NCI-H460 (cell line): ENCODE measurements at places on chromosomes 2 and 18. TPM values are rescaled to one million over a fixed set of nuclear protein-coding genes. Genes with fewer than 3 reads are reported as not detected.

DNA sequence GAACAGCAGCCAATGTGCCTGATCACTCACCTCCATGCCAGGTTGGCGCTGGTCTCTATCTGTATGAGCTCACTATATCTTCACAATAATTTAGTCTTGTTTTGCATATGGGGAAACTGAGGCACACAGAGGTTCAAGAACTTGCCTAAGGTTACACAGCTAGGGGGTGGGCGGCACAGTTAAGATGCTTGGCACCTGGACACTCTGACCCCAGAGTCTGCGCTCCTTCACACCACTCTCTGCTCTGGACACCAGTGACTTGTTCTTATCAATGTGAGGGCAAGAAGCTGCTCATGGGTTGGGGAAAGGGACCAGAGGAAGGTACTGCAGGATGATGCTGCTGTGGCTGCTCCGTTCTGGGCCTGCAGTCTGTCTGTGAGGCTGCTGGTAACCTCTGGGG lies 27.1 kb downstream of the FBLN7 start:
- DNase-seq, result no peak

DNA sequence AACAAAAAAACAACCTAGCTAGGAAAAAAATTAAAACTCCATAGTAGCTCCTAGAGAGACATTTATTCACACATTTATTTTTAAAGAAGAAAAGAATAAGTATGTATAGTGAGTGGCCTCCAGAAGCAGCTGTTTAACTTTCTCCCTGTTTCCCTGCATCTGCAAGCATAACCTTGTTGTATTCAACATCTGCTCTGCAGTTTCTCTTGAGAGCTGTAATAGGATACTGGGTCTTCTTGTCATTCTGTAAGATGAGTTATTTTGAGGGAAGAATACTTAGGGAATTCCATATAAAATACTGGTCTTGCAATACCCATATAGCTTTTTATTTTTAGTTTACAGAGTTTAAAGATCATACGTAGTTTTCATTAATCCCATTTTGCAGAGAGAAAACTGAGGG lies 246.6 kb downstream of the LRRTM1 start:
- DNase-seq, result no peak

DNA sequence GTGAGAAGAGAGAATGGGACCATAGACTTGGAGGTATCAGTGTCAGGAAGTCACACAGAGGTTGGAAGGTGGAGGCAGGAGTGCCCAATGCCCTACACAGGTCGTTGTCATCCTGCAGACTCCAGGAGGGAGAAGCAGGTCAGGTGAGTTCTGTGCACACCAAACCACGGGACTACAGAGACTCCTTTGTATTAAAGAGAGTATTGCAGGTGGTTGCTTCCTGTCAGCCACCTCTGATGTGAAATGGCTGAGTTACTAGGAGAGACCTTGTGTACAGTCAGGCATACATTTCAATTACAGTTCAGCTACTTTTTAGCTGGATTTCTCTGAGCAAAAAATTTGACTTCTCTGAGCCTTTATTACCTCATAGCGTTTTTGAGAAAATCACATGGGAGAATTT lies 51.6 kb downstream of the SPP2 start:
- DNase-seq, result no peak

- DNase-seq, result no peak
Observed at GRCh38 chr2:104841744-104842143, 12.2 kb upstream of the POU3F3 start.

The CYP20A1 gene
- total RNA-seq, result 27.1 and 32.4 TPM in 2 replicates

DNA sequence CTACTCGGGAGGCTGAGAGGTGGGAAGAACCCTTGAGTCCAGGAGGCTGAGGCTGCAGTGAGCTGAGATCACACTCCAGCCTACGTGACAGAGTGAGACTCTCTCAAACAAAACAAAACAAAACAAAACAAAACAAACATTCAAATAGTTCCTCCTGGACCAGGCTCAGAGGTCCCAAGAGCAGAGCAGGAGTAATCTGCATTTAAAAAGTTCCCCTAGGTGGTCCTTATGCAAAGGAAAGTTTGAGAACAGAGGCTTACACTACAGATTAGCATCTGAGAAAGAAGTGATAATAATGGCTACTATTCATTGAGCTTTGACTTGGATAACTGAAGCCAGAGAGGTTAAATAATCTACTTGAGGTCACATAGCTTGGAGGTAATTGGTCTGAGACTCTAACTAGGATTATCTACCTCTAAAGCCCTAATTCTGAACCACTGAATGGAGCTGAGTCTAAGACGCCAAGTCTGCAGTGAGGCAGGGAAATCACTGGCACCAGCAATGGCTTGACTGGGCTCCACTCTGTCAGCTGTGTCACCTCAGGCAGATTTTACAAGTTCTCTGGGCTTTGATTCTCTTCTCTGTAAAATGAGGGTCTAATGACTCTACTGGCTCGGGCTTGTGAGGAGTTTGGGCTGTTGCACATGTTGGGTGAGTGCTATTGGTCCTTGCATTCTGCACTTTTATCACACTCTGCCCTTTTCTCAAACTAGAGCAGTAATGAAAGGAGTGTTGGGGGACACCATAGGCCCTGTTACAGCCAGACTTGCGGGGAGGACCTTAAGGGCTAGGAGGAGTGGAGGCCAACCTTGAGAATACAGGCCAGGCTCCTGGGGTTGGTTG lies 29.2 kb upstream of the DLX2 start:
- no peak for DNase-seq

DNA sequence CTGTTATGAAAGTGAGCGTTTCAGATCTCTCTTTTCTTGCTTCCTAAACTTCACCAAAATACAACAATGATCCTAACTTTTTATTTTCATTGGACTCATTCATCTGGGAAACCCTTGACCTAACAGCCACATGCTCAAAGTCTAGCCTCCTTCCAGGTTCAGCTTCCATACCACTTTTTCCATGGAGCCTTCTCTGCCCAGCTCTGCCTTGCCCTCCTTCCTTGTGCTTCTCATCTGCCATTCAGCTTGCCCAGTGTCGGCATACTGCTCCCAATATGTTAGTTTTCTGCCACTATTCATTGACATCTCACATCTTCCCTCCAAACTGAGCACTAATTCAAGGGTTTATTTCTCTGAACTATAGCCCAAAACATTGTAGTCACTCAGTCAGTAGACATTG lies 214.7 kb downstream of the RAD51AP2 start:
- no peak for DNase-seq

GRCh38 chr2:213157242-213157641 lies 5.8 kb upstream of the IKZF2 start:
- no peak for DNase-seq

DNA sequence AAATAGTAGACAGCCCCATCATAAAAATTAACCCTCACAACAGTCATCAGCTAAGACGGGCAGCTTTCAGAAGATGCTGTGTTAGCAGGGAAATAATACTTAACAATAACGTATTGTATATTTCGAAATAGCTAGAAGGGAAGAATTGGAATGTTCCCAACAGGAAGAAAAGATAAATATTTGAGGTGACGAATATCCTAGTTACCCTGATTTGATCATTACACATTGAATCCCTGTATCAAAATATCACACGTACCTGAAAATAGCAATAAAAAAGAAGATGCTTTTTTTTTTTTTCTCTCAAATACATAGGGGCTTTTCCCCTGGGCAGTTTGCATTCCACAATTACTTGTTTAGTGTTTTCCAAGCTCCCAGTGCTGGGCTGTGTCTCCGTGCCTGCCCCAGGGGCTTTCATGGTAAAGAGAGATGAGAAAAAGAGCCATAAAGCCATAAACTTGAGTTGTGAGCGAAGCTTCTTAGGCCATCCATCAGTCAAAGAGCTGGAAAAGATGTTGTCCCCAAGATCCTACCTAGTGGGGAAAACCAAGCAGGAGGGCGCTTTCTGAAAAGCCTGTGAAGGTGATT lies 183.0 kb upstream of the REV1 start:
- peak; percentile 65 for DNase-seq

GRCh38 chr2:113175042-113175628 lies 1.4 kb downstream of the PSD4 start:
- DNase-seq, result no peak

The C2orf81 gene
- total RNA-seq, result 1.2 and 2.2 TPM in 2 replicates

- no peak for DNase-seq
Observed at GRCh38 chr2:70927138-70927537, 8.6 kb upstream of the ATP6V1B1 start.

GRCh38 chr18:6983366-6983765 lies 134.2 kb downstream of the LAMA1 start:
- no peak for DNase-seq

- DNase-seq, result no peak
Observed at GRCh38 chr2:64120928-64121327, 23.3 kb downstream of the PELI1 start.

The ICOS gene
- not detected in 2 replicates for total RNA-seq

- DNase-seq, result no peak
Observed at GRCh38 chr18:35252466-35252865, 11.6 kb downstream of the ZNF397 start.

DNA sequence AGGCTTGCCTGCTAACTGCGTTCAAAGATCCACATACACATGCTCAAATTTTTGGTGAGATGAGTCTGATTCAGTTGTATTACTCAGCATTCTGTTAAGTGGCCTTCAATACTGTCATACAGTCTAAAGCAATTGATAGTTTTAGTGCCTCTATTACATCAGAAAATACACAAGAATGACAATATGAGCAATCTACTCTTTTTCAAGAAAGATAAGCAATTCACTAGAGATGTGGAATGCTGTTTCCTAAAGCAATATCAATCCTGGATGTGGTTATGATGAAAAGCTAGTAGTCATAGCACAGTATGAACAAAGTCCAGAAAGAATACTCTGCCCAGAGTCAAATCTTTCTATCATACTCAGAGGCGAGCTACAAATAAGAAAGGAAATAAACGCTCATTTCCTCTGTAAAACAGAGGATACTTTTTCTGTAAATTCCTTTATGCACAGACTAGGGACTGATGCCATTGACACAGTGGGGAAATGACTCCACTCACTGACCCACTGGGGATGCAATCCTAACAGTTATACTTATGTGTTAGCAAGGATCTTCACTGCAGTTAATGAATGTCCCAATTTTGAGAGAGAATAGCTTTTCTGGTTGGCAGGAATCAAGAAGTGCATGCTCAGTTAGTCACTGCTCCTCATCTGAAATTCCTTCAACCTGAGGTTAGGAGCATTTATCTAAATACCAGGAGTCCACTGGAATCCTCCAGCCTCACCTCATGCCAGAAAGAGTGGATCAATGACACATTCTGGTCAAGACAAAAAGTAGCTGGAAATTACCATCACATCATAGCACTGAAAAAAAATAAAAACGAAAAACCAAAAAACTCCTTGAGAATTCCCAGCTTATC lies 83.3 kb downstream of the PDE11A start:
- DNase-seq, result no peak

The XRCC5 gene
- total RNA-seq, result 284 and 301 TPM in 2 replicates

The REG3A gene
- not detected in 2 replicates for total RNA-seq

GRCh38 chr2:119430023-119430498 lies 1.6 kb upstream of the TMEM37 start:
- DNase-seq, result no peak

The C1GALT1C1L gene
- 1.3 and 2.0 TPM in 2 replicates for total RNA-seq

DNA sequence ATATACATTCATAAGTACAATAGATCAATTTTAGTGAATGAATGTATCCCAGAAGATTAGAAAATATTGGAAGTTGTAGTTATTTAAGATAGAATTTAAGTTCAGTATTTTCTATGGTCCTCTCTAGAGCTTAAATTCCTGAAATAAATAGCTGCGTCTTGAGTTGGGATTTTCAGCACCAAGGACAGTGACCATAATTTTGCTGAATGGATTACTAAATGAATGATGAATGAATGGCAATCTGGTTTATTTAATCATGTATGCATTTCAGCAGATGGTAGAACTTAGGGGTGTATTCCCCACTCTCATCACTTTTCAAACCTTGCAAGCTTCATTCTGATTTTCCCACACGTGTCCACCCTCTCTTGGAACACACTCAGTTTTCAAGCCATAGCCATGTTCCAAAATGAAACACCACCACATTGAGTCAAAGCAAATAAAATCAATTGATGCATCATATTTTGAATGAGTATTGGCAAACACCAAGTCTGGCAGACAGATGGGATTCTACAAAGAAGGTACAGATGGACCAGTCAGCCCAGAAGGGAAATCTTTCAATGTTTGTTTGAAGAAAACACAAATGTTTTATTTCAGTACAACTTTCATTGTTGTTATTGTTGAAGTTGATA lies 362.2 kb upstream of the NXPH2 start:
- DNase-seq, result peak; percentile 36

DNA sequence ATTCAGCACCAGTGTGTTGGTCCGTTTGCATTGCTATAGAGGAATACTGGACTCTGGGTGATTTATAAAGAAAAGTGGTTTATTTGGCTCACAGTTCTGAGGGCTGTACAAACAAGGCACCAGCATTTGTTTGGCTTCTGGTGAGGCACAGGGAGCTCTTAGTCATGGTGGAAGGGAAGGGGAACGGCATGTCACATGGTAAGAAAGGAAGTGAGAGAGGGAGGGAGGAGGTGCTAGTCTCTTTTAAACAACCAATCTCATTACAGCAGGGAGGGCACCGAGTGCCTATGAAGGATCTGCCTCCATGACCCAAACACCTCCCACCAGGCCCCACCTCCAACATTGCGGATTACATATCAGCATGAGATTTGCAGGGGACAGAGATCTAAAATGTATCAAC lies 143.9 kb upstream of the DLX2 start:
- DNase-seq, result no peak

DNA sequence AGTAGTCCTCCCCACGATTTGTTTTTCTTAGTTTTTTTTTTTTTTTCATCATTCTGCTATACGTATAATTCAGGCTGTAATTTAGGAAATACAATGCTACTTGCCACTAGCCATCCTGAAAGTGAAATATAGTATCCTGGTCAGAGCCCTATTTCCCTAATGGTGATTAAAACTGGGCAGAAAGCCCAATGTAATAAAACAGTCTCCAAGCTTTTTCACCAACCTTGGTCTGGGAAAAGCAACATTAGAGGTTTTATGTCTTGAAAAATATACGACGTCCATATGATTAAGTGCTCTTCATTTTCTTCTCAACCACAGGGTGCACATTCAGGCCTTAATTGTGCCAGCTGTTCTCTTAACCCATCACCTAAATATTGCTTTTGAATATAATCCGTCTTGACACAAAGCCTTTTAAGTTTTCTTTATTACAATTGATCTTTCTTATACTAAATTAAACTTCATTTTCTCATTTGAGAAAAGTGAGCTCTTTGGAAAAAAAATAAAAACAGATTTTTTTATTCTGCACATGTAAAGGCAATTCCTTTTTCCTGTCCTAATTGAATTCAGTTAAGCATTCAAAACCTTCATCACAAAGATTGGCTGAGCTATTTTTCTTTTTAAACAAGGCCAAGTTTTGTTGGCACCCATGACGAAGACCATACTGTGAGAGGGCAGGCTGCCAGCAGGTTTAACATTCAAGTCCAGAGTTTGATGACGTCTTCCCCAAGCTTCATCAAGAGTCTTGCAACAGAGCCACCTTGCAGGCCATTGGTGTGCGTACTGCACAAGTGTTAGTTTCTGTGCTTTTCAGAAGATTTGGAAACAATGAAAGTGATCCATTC lies 52.7 kb downstream of the MAP2 start:
- DNase-seq, result peak; percentile 50

The RAB17 gene
- 0.32 and 0.55 TPM in 2 replicates for total RNA-seq

The GCG gene
- total RNA-seq, result not detected in 2 replicates

GRCh38 chr2:151805343-151805742 lies 22.9 kb downstream of the ARL5A start:
- no peak for DNase-seq
